NB4 (cell line): ENCODE measurements at places on chromosomes 1 and 21.
A peak's percentile ranks its signal among the peaks of the same experiment; 100 is the strongest.

GRCh38 chr1:30320581-30320890 lies 402.8 kb downstream of the MATN1 start:
- DNase-seq: no peak

- DNase-seq: no peak
These were observed 90.6 kb downstream of the HIVEP3 start for GRCh38 chr1:41827991-41828570.

DNA sequence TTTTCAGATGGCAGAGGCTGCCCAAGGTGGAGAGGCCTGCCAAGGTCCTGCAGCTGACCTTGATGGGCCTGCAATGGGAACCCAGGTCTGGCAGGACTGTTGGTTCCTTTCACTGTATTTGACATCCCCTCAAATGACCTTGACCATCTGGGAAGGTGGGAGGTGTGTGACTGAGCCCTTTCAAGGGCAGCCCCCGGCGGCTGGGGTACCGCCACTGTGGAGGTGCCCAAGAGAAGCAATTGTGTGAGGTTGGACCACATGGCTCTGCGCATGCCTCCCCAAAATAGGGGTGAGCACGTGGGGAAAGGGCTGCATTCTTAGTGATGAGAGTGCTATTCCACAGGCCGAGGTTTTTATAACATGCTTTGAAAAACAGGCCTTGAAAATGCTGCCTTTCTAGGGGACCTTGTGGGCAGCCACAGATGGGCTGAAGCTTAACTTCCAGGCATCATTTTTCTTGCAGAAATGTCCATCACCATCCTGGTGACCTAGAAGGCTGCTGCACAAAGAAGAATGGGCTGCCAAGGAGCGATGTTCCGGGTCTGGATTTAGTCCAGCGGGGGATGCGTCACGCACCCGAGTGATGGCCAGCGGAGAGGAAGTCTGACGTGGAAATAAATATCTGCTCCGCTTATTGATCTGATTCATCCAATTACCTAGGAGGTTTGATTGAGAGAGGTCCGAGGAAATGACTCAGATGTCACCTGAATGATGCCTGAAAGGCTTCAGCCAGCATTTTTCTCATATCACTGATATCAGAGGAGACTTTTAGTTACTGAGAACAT lies 16.5 kb upstream of the UTS2 start:
- no peak for DNase-seq

DNA sequence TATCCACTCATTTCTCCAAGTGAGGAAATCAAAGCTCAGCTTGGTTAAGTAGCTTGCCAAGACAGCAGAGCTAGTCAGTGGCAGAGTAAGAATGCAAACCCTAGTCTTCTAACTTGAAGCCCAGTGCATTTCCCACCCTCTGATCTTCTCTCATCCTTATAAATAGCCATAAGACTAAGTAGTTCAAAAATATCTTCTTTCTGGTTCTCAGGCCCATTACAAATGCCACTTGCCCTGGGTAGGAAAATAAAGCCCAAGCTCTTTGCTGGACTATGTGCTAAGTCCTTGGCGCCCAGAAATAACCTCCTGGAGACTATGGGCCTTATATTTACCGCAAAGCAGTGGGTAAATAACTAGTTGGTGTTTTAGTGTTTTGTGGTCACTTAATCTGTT lies 505.8 kb downstream of the PLPP3 start:
- DNase-seq: no peak

- no peak for DNase-seq
These were observed 78.3 kb downstream of the EIF4G3 start for GRCh38 chr1:21098186-21098915.

GRCh38 chr21:35548904-35549615 lies 500.0 kb upstream of the RUNX1 start:
- DNase-seq: no peak

DNA sequence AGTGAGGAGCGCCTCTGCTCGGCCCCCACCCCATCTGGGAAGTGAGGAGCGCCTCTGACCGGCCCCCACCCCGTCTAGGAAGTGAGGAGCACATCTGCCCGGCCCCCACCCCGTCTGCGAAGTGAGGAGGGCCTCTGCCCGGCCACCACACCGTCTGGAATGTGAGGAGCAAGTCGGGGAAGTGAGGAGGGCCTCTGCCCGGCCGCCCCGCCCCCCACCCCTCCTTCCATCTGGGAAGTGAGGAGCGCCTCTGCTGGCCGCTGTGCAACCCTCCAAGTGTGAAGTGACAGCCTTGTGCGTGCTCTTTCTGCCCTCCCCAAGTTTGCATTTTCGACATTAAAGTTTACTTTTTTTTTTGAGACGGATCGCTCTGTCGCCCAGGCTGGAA lies 5.1 kb upstream of the ZZZ3 start:
- no peak for DNase-seq

DNA sequence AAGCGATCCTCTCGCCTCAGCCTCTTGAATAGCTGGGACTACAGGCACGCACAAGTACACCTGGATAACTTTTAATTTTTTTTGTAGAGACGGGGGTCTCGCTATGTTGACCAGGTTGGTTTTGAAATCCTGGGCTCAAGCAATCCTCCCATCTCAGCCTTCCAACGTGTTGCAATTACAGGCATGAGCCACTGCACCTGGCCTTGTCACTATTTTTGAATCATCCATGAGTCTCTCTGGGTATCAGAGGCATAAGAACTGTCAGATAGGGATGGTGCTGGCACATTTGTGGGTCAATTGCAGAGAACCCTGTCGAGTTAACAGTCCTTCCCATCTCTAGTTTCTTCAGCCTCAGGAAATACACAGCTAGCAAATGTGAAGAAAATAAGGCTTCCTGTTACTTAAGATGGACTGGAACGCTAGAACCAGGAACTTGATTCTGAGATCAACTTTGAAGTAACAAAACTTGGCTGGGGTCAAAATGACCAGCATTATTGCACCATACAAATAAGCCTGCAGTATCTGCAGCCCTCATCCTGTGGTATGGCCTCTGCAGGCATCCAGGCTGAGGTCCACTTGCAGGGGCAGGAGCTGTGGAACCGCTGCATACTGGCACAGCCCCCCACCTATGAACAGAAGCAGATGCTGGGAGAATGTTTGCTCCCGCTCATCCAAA lies 124.3 kb upstream of the GADD45A start:
- no peak for DNase-seq

- DNase-seq: no peak
These were observed 60.4 kb upstream of the GJA5 start for GRCh38 chr1:147820761-147821297.

DNA sequence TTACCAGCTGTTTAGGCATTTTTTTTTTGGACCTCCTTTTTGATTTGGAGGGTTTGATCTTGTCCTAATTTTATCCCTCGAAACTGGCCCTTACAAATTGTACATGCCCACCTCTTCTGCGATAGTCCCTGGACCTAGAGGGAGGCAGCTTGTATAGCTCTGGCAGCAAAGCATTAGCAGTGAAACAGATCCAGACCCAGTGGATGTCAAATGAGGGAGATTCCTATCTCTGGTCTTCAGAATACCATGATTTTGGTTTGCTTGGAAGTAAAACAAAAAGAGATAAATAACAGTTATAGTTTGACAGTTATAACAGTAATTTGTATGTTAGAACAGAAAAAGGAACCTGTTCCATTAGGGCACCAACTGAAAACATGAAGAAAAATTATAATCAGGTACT lies 123.6 kb downstream of the MIS18A start:
- no peak for DNase-seq

DNA sequence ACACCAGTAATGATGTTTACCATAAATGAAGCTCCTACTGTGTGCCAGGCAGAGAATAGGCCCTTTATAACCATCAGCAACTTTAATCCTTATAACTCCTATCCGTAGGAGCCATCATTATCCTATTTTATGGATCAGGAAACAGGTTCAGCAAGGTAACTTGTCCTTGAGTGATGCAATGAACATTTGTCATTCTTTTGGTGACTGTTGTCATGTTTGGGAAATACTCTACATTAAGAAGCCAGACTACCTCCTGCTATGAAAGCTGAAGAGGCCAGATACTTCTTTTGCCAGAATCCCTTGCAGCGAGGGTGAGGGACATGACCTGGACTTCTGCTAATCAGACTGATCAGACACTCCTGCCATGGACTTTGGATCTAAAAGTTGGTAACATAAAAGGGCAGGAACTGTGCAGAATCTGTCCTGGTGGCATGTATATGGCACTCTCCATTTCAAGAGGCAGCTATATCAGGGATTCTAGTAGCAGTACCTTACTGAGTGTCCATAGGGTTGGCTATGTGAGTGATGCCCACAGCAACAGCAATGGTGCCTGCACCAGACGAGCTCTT lies 33.1 kb upstream of the SRRM1 start:
- DNase-seq: no peak

- DNase-seq: peak; percentile 60
These were observed 74.9 kb upstream of the IRF2BP2 start for GRCh38 chr1:234684856-234685255.

DNA sequence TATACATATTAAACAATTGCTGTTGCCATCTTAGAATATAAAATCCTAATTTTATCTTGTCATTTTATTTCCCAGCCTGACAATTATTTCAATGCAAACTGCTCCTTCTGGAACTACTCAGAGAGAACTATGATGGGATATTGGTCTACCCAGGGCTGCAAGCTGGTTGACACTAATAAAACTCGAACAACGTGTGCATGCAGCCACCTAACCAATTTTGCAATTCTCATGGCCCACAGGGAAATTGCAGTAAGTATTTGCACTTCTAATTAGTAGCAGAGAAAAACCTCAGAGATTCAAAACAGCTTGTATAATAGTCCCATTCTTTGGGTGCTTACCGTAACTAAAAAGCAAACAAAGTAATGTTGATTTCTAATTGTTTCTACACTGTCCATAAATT lies 167.2 kb downstream of the ADGRL2 start:
- DNase-seq: no peak
